ENCODE measurements at places on chromosomes 12 and 14.

DNA sequence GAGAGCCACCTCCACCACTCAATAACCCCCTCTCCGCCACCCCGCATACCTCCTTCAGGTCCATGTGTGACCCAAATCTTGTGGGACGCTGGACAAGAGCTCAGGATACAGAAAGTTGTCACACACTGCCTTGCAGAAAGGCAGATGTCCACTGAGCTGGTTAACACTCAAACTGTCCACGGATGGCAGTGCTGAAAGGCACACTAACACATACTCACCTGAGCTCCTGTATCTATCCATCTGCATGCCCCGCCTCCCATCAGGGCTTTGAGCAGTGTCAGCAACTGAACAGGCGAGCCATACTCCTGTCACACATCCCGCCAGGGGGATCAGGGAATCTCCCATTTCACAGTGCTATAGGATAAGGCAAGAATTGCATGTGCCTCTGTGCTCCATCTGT is 642.0 kb downstream of the GALC start:
- no peaks in the 10 kb centered on the region for H3K27me3 ChIP-seq
- no peak for DNase-seq
- H3K4me3 ChIP-seq, result no peak overlapping the region
- H3K36me3 ChIP-seq, result no peaks in the 10 kb centered on the region
- no peak overlapping the region for H3K27ac ChIP-seq

GRCh38 chr14:33967138-33967537 is 16.3 kb upstream of the EGLN3 start:
- DNase-seq, result no peak
- H3K27ac ChIP-seq, result no peak overlapping the region

- no peak overlapping the region for H3K27ac ChIP-seq
- no peaks in the 10 kb centered on the region for H3K4me1 ChIP-seq
- H3K36me3 ChIP-seq, result no peaks in the 10 kb centered on the region
- H3K27me3 ChIP-seq, result peaks cover 4% of the 10 kb centered on the region
Measured at GRCh38 chr14:94423453-94424056, 29.0 kb downstream of the SERPINA11 start.

- H3K27me3 ChIP-seq, result peaks cover 72% of the 10 kb centered on the region
- H3K27ac ChIP-seq, result no peak overlapping the region
- no peak for DNase-seq
- no peak overlapping the region for H3K4me3 ChIP-seq
- H3K4me1 ChIP-seq, result peaks cover 22% of the 10 kb centered on the region
Measured at GRCh38 chr14:60514741-60515491, 6.0 kb downstream of the SIX6 start.

Measured in adrenal gland (tissue), 19 donors.